ENCODE measurements at places on chromosomes 5 and 9.

GRCh38 chr5:163574472-163575440 lies 69.3 kb downstream of the MAT2B start:
- no peak for DNase-seq

DNA sequence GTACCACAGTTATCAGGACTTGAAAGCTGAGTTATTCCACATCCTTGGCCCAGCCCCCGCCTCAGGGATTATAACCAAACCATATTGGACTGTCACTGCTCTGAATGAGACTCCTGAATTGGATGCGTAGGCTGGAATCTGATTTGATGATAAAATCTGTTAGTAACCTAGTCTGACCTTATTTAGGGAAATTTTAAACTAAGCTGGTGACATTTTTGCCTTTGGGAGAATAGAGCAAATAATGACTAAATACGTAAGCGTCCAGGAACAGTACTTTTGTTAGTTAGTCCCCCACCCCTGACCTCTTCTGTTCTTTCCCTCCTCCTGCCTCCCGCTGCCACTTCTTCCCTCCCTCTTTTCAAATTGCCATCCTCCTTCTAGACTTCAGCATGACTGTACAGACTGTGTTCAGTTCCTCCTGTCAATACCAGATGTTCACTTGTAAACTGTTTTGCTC lies 92.6 kb downstream of the TLE4 start:
- no peak for DNase-seq

DNA sequence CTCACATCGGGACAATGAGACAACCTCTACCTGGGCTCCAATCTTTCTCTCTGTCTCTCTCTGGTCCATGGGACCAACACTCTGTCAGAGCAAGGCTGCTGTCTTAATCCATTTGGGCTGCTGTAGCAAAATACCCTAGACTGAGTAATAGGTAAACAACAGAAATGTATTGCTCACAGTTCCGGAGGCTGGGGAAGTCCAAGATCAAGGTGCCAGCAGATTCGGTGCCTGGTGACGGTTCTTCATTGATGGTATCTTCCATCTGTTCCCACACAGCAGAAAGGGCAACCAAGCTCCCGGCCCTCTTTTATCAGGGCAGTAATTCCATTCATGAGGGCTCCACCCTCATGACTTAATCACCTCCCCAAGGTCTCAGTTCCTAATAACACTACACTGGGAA lies 61.3 kb upstream of the SPOCK1 start:
- no peak for DNase-seq

GRCh38 chr5:159788835-159789331 lies 127.4 kb upstream of the ADRA1B start:
- no peak for DNase-seq

DNA sequence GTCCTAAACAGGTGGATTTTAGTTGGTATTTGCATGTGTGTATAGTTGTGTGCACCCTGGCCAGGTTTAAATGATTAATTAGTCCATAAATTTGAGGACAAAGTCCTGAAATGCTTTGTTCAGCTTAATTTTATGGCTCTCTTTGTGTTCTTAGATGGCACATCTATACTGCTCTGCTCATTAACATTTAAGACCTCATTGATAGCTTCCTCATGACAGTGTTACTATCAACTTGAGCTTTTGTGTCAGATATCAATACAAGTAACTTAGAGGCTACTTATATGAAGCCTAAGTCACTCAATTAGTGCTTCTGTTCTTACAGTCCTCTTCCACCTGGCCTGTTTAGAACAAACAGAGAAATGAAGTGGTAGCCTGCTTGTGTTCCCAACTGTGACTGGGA lies 240.9 kb downstream of the TRPM3 start:
- DNase-seq = no peak

DNA sequence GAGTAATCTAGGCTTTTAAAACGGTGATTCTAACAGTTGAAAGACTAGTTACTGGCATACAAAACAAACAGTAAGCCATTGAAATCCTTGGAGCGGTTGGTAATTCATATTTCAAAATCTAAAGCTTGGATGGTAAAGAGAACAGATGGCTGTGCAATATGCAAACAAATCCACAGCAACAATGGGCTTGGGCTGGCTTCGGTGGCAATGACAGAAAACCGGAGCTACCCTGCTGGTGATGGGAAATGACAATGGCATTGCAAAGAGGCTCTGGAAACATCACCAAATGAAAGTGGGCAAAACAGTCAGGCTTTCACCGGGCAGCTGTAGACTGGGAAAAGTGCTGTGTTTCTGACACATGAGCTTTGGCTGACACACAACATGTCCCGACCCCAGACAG lies 42.2 kb downstream of the MED27 start:
- no peak for DNase-seq

- no peak for DNase-seq
These were observed 18.7 kb downstream of the ADAMTS13 start for GRCh38 chr9:133440874-133441273.

- DNase-seq = no peak
These were observed 182.5 kb downstream of the EDIL3 start for GRCh38 chr5:84202136-84202535.

GRCh38 chr5:170365831-170366230 lies 23.3 kb downstream of the KCNMB1 start:
- no peak for DNase-seq

GRCh38 chr5:78929833-78930232 lies 55.3 kb downstream of the ARSB start:
- no peak for DNase-seq

- DNase-seq = no peak
These were observed 107.8 kb downstream of the KCNIP1 start for GRCh38 chr5:170611449-170612090.

DNA sequence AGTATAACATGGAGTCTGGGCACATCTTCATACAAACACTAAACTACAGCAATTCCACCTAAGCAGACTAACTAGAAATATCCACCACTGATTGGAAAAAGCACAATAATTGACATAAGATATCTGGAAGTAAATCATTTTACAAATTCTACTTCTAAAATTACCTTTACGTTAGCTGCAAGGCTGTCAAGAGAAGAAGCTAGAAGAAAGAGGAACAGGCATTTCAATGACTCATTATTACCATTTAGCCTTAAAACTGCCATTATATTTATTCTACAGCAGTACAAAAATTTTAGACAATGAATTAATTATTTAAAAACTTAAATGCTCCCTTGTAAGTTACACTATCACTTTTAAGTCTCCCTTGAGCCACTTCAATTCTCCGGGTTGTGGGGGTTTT lies 43.4 kb upstream of the PLPP6 start:
- no peak for DNase-seq

GRCh38 chr9:135098400-135099105 lies 11.1 kb downstream of the OLFM1 start:
- DNase-seq = no peak
